ENCODE measurements at places on chromosomes 6 and 20. TPM values are rescaled to one million over a fixed set of nuclear protein-coding genes. Genes with fewer than 3 reads are reported as not detected.

GRCh38 chr20:41392295-41392694 is 25.7 kb upstream of the EMILIN3 start:
- no peak for DNase-seq

DNA sequence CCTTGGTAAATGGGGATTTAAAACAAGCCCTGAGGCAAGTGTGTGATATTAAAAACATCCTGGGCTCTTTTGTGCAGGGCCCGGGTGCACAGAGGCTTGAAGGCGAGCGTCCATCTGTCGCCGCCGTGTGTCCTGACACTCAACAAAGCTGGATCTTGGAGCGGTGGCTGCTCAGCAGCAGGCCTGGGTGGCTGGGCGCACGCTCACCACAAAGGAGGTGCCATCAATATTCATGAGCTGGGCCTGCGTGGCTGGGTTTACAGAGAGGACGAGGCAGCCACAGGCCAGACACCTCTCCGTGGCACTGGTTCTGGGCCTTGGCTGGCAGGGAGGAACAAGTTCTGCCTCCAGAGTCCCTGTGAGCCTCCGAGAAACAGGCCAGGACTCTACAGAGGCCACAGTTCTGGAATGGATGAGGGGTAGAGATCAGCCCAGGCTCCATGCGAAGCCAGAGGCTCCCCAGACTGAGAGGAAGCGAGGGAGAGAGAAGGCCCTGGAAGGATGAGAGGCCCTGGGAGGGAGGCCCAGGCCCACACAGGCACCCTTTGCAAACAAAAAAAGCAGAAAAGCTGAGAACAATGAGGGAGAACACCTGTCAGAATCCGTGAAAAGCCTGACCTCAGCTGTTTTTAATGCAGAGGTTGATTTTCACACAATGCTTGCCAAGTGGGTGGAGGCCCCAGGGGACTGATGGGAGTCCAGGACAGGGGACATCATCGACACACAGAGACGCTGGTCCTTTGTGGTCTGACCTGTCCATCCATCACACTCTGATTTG is 21.9 kb downstream of the BHLHE23 start:
- no peak for DNase-seq

GRCh38 chr6:97052896-97053295 is 128.4 kb downstream of the KLHL32 start:
- DNase-seq = no peak

- no peak for DNase-seq
Observed at GRCh38 chr6:101912311-101912710, 518.8 kb downstream of the GRIK2 start.

DNA sequence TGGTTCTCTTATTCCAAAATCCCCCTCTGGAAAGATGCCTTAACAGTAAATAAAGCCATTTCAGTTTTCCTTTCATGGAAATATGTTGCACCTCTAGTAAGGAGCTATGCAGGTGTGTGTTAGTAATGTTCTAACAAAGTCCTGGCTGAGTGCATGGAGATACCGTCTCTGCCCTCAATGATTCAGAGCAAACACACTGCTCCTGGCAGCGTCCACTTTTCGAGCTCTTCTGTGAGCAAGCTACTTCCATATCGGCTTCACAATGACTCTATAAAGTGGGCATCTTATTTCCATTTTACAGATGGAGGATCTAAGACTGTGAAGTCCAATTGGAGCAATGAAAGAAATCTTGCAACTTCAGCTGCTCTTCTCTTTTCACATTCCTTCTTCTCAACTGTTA is 3.1 kb downstream of the KLHL32 start:
- DNase-seq = no peak

DNA sequence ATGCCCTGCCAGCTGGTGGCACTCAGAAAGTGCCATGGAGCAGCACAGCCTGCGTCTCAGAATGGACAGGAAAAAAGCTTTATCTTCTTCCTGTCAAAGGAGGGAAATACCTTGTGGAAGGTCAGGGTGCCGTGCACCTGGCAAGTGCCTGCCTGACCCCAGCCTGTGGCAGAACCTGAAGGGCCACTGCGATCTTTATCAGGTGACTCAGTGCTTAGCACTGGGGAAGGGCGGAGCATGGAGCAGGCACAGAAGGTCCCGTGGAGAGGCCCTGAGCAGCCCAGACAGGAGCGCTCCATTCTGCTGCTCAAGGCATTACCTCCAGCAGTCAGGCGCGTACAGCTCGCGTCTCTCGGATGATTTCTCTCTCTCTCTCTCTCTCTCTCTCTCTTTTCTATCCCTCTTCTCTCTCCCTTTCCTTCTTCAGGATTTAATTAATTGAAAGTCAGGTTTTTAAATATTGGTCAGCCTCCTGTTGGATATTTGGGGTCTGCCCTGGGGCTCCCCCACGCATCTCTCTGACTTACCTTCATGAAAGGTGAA is 31.7 kb downstream of the FOXC1 start:
- no peak for DNase-seq

- DNase-seq = no peak
Observed at GRCh38 chr20:45444050-45444449, 25.5 kb upstream of the WFDC2 start.

The GPANK1 gene
- 14.0 TPM for total RNA-seq

The GHRH gene
- total RNA-seq = not detected

DNA sequence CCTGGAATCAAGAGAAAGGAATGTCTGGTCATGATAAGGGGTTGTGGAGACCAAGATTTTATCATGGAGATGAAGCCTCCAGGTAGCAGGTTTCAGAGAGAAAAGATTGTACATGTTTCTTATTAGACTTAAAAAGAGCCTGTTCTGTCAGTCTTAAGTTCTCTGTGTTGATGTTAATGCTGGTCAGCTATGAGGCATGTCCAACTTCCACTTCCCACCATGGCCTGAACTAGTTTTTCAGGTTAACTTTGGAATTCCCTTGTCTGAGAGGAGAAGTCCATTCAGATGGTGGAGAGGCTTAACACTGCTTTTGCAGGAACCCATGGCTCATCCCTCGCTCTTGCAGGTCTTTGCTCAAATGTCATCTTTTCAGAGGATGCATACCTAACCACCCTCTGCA is 27.5 kb upstream of the TAB2 start:
- no peak for DNase-seq

DNA sequence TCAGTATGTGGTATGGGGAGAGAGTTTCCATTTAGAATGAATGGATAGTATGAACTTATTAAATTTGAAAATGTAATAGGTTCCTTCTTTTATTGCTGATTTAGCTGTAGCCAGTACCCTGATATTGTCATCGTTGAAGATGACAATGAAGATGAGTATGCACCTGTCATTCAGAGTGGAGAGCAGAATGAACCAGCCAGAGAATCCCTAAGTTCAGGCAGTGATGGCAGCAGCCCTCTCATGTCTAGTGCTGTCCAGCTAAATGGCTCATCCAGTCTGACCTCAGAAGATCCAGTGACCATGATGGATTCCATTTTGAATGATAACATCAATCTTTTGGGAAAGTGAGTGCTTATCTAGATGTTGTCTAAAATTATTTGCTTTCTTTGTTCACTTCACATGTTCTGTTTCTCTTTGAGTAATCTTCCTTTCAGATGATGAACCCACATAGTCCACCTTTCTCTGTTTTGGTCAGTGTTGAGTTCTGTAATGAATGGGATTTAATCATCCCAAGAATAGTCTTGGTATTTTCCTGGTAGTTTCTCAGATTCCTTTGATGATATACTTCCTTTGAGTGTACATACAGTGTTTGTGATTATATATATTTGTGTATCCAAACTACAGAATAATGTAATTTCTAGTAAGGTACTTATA is 23.3 kb downstream of the HSF2 start:
- DNase-seq = no peak

DNA sequence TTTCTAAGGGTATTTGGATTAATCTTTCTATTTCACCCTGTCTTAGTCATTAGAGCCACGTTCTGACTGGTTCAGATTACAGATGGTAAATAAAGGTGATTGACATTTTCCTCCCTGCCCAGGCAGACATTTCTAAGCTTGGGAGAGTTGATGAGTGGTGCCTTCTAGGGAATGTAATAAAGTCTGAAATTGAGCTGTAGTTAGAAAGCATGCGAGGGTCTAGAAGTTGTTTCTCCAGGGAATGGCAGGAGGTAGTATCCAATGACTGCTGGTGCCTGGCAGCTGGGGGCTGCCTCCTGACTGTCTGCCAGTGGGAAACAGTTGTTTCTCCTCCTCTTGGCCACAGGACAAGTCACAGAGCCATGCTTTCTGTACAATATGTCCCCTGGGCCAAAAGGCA is 14.6 kb downstream of the EDN3 start:
- no peak for DNase-seq

- no peak for DNase-seq
Observed at GRCh38 chr6:143060806-143061596, at the start of gene AIG1. AIG1 (plus strand) TSS chr6:143060889; CDS start chr6:143060926, 37 bp downstream.

The BNIP5 gene
- total RNA-seq = not detected

- no peak for DNase-seq
Observed at GRCh38 chr20:49319208-49319809, 41.5 kb upstream of the ZNFX1 start.
